ENCODE measurements at places on chromosomes 2 and 18.

DNA sequence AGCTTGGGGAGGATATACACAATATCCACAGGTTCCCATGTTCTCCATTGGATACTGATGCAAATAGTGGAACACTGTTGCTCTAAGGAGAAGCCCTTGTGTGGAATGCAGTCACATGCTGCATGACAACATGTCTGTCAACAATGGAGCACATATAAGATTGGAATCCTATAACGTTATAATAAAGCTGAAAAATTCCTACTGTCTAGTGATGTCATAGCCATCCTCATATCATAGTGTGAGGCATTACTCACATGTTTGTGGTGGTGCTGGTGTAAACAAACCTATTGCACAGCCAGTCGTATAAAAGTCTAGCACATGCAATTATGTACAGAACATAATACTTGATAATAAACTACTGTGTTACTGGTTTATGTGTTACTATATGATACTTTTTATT, 394.7 kb downstream of the FBXO15 start:
- no peak for DNase-seq

- no peak for DNase-seq
Observed at GRCh38 chr2:231479455-231479854, 15.2 kb upstream of the NCL start.

DNA sequence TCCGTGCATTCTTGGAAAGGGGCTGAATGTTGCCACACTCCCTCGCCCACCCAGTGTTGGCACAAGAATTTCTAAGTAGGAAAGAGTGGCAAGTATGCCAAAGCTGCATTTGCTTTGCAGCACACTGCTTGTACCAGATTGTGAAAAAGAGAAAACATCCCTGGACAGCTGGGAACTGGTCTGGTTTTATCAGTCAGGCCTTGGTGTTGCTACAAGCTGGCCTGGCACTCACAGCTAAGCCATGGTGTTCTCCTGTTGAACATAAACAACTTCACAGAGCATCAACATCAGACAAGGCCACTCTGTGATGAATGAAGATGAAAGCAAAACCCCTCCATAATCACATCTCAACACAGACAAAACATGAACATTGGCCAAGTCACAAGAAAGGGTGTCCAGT, 4.2 kb upstream of the TRABD2A start:
- no peak for DNase-seq

GRCh38 chr2:174522553-174522952, 35.7 kb upstream of the GPR155 start:
- no peak for DNase-seq

DNA sequence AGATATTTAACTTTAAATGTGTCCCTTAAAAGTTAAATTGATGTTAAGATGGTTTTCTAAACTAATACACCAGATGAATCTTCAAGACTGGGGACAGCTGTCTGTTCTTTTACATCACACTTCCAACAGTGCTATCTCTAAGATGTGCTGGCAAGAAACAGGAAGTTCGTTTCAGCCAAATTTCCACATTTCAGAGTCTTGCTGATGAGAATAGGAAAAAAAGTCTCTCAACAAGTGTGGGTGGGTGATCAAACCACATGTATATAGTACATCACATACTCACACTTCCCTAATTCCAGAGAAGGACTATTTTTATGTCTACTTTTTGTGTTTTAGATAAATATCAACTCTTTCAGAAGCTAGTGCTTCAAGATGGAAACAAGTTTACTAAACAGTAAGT, 1712.8 kb upstream of the TMEFF2 start:
- DNase-seq: no peak

- no peak for DNase-seq
Observed at GRCh38 chr2:148829618-148830017, 45.4 kb upstream of the KIF5C start.
